ENCODE measurements at places on chromosomes 2 and 18.

DNA sequence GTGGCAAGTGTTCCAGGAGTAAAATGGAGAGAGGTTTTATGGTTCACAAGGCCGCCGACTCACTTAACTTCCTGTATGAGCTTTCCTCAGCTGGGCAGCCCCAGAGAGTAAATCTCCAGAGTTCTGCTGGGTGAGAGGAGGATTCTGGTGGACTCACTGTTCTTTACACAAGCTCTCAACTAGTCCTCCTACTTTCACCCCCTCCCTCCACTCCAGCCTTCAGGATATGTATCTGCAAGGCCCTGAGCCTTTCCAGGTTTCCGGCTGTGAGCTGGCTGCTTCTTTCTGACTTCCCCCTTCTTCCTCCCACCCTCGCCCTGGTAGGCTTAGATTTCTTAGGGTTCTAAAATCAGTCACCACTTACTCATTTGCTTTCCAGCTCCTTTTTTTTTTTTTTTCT lies 34.0 kb downstream of the EML6 start:
- DNase-seq, result no peak

DNA sequence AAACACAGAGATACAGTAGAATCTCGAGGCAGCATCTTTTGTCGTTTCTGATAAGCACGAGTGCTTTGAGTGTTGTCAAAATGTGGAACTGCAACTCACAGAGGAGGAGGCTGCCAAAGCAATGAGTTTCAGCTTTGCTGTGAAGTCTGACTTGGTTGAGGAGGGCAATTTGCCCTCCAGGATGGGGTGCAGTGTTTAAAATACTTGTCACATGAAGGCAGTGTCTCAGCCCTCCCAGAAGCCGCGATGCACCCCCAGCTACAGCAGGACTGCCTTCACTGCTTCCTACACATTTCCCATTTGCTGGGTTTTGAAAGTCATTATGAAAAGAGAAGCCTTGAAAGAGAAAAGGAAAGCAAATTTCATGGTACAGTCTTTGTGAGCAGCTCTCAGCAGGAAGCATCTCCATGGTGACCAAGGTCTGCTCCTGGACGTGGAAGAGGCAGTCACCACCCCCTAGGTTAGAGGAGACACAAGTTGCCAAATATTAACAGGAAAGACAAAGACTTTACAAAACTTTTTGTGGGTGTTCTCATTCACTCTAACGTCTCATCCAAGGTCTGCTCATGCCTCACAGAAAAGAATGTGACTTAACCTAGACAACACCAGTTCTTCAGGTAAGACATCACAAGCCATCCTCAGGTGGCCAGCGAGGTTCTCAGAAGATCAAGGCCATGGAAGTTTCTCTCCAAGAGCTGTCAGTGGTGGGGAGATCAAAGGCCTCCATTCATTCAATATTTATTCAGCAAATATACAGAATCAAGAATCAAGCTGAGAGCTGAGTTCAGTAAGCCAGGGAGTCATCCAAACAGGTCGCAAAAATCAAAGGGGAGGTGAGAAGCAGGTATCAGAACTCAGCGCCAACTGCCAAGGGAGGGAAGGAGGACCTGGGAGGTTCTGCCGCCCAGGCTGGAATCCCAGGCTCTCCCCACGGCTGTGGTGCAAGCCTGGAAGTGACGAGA lies 476.0 kb downstream of the EIPR1 start:
- DNase-seq, result no peak

DNA sequence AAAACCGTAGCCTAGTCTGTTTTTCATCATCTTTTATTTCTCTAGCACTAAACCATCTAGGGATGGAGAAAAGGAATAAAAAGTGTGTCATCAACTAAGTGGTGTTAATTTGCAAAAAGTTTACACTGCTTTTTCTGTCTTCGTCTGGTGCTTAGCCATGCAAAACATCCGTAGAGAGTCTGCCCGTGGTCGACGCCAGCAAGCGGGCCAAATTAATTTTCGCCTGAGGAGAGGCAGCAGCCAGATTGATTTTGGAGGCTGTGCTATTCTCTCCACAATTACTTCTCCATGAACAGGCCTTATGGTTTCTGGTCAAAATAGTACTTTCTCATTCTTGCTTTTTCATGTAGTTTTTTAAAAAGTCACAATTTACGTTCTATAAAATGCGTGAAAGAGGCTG lies 46.3 kb downstream of the TNFRSF11A start:
- no peak for DNase-seq

GRCh38 chr2:185393091-185393490 lies 345.5 kb upstream of the FSIP2 start:
- no peak for DNase-seq

DNA sequence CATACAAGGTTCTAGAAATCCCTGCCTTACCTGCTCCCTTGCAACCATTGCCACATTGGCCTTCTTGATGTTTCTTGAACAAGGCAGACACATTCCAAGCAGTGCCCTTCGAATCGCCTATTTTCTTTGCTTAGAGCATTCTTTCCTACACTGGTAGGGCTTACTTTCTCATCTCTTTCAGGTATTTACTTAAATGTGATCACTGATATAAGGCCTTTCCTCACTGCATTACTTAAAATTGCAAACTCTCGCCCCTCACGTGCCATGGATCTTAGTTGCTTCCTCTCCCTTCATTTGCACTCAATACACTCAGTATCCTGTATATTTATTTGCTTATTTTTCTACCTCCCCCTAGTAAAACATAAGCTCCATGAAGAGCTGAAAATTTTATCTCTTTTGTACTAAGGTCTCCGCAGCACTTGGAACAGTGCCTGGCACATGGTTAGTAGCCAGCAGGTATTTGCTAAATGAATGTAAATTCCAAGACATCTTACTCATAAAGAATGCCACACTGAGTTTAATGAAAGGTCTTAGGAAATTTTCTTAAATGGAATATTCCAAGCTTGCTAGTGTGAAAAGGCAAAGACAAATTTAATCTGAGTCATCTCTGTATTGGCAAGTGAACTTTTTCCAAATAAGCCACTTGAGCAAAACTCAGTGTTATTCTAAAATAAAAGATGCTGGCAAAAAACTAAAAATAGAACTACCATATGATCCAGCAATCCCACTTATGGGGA lies 42.4 kb upstream of the FIGN start:
- DNase-seq, result peak; percentile 49

DNA sequence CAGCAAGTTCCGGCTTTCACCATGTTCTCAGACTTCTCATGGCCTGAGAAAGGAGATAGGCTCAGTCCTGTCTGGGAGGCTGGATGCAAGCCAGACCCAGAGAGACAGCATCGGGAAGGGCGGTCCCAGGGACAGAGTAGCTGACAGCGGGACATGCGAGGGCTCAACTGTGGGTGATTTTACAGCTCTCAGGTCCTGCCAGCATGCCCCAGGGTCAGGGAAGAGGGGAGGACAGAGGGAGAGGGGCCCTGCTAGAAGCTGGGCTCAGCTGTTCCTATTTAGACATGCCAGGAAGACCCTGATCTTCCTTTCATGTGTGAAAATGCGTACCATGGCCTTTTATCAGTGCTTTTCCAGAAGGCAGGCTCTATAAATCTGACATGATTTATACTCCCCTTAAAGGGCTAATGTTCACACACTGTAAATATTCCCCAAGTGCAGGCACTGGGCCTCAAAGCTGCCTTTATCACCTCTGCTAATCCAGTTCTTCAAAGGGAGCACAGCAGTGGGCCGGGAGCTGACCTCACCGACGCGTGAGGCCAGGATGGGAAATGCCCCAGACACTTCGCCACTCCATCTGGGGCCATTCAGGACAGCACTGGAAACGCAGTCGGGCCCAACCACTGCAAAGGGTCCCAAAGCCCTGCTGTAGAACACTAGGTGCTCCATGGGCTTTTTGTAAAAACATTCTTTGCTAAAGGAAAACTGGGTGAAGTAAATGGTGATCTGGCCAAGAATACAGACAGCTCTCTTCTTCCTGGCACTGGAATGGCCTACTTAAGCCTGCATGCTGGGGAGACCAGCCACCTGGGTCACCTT lies 96.1 kb upstream of the LMAN1 start:
- no peak for DNase-seq

DNA sequence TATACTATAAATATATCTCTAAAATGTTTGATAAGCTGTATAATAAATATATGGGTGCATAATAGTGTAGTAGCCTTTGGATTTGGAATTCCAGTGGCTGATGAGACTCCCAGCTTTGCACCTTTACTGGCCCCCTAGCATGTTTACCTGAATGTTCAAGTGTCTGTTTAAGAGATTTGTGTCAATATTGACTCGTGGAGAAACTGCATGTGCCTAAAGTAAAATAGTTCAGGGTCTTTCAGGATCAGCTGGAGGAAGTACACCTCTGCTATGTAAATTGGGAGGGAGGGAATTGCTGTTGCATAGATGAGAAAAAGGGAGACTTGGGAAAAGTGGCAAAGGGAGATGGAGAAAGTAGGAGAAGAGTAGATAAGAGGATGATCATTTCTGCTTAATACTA lies 23.9 kb downstream of the ME2 start:
- no peak for DNase-seq

Measured in smooth muscle cell of the brain vasculature (primary cell).